ENCODE measurements at places on chromosomes 13 and 19.

DNA sequence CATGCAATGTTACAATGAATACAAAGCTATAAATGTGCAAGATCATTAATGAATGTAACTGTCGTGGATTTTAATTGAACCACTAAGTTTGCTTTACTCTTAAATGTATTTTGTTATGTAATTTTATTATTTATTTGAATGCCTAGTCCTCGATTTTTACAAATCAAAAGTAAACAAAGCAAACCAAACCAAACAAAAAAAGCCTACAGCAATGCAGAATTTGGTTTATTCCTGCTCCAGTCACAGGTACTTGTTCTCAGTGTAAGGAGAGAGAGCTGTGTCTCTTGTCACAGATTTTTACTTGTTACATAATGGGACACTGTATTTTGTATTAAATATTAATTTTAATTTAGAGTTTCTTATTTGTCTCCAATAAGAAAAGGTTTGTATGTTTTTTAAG, 584.3 kb upstream of the SLITRK6 start:
- no peak for DNase-seq

DNA sequence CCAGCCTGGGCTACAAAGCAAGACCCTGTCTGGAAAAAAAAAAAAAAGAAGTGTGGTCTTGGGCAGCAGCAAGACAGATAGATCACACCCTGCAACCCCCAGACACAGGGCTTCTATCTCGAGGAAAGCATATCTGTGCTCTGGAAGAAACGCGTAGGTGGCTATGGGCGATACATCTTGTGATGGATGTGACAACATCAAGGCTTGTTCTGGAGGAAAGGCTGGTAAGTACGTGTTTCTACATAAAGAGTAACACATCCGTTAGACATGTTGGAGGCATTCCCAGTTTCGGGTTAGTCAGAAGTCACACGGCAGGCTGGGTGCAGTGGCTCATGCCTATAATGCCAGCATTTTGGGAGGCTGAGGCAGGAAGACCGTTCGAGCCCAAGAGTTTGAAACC, 6.6 kb upstream of the DHDH start:
- DNase-seq = no peak

DNA sequence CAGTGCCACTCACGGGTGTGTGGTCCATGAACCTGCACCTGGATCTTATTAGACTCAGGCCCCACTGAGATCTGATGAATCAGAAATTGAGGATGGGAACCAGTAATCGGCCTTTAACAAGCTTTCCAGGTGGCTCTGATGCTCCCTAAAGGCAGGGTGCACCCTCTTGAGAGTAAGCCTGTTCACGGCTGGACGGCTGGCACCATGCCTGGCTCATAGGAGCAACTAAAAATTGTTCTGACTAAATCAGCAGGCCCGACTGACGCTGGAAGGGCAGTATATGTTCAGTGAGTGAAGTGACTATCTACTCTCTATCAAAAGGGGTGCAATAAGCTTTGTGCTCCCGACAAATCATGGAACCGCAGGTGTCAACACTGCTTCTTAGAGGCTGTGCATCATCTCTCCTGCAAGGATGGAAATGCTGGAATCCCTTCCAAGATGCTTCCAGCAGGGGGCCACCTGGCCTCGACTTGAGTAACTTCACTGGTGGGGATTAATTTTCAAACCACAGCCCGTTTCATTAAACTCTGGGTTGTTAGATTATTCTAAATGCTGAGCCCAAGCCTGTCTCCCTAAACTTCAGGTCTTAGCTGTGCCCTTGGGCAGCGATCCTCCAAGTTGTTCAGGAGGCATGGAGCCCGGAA, 28.4 kb downstream of the TMTC4 start:
- no peak for DNase-seq

- DNase-seq = no peak
Measured at GRCh38 chr13:77832339-77833100, 86.1 kb downstream of the EDNRB start.

- DNase-seq = no peak
Measured at GRCh38 chr13:91882918-91883317, 484.5 kb downstream of the GPC5 start.

GRCh38 chr19:38635483-38636399, 11.7 kb upstream of the ACTN4 start:
- DNase-seq = no peak

DNA sequence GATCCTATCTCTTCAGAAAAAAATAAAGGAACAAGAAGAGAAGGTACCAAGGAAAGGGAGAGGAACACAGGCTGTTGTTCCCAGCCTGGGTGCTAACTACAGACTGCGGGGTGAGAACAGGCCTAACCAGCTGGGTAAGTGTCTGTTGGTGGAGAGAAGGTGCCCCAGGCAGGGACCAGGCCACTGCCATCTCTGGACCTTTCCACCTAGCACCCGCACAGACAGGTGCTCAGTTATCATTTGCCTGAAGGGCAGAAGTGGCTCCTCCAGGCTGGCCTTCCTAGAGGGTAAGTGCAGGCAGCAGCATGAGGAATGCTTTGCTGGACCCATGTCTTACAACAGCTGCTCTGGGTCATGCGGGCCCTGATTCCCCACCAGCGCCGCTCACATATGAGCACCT, 10.1 kb downstream of the DNMT1 start:
- no peak for DNase-seq

DNA sequence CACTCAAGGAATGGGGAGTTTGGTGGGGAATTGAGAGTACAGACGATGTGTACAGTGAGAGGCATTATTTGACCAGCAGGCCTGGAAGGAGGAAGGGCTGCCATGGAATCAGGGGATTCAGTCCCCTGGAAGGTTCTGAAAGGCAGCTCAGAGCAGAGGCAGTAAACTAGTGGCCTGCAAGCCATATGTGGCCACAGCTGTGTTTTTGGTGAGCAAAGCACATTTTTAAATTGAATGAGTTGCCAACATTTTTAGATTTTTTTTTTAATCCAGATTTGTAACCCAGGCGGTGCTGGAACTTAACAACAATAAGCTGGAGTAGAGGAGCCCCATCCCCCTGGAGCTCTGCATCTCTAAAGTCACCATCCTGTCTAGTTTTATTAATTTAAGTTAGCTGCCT, 95.3 kb upstream of the IPO5 start:
- no peak for DNase-seq

DNA sequence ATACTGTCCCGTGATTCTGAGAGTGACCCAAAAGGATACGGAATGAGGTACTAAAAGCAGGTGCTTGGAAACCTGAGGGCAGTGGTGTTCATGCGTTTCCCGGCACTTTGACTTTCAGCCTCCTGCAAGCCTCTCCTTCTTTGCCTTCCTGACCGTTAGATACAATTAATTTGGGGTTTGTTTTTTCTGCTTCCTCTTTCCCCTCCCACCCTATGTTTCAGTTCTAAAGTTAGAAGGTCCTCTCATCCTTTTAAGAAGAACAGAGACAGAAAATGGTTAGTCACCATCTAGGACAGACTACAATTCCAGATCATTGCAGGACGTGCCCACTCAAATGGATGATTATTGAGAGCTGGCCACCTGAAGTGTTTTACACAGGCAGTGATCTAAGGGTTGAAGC, 1.8 kb upstream of the LILRB4 start:
- no peak for DNase-seq

DNA sequence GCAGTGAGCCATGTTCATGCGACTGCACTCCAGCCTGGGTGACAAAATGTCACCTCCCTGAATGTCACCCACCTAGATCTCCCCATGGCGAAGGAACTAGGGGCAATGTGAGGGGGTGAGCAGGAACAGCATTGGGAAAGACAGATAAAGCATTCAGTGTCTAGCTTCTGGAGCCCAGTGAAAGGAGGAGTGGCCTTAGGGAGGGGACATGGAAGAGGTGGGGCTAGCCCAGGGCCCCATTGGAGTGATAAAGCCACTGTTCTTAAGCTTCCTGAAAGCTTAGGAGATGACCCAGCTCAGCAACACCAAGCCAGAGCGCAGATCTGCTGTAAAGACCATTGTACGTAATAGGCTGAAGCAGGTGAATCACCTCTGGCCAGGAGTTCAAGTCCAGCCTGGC, 13.0 kb upstream of the KCNN1 start:
- no peak for DNase-seq

DNA sequence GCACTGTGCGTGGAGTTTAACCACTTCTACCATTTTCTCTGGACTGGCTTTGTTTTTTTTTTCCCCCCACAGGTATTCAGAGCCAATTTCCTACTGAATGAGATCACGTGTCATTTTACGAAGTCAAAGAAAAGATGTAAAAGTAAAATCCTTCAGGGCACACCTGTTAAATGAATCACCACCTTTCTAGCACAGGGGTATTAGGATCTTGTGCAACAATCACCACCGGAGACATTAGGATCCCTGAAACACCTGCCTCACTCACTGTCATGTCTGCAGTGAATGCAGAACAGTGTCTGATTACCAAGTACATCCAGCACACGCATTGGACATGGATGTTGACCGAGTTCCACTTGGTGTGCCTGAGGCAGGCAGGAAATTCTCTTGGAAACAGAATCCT, 17.2 kb downstream of the BRD4 start:
- DNase-seq = no peak

DNA sequence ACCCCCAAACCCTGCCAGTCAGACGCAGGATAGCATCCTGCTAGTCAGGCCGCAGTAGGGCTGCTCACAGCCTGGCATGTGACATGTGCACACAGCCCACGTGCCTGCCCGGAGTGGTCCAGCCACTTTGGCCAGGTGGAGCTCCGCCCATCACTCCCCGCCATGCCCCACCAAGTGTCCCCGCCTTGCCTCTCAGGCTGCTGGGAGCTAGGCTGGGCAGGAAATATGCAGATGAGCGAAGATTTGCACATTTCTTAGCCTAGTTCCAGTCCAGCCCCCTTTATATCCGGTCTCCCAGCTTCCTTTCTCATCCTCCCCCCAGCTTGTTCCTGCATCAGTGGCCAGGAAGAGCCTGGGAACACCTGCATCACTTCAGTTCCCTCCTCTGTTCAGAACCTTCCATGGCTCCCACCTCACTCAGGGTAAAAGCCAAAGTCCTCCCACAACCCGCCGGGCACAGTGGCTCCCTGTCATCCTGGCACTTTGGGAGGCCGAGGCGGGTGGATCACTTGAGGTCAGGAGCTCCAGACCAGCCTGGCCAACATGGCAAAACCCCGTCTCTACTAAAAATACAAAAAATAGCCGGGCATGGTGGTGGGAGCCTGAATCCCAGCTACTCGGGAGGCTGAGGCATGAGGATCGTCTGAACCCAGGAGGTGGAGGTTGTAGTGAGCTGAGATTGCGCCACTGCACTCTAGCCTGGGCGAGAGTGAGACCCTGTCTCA, 2.3 kb upstream of the DOCK6 start:
- no peak for DNase-seq

- DNase-seq = no peak
Measured at GRCh38 chr13:39451860-39452301, 151.1 kb downstream of the LHFPL6 start.

DNA sequence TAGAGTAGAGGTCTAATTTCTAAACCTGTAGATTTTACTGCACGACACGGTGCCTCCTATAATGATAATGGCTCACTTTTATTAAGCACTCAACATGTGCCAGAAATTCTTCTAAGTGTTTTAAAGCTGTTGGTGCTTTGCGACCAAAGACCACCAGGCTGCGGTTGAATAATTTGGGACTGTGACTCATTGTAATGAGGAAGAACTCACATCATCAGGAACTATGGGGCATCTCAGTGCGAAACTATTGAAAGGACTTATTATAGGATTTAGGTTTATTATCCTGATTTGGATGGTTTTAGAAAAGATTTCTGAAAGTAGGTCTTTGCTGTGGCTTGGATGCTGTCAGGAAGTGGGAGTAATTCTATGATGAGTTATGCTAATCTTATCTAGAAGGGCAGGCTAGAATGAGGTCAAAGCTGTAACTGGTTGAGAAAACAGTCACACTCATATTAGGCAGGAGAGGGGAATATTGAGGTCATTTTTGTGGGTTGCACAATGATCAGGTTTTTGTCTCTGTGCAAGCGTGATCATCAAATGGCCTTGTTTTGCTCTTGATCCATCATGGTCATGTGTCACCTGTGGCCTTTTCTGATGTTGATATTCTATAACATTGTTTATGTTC, 266.8 kb downstream of the PCDH20 start:
- DNase-seq = no peak

DNA sequence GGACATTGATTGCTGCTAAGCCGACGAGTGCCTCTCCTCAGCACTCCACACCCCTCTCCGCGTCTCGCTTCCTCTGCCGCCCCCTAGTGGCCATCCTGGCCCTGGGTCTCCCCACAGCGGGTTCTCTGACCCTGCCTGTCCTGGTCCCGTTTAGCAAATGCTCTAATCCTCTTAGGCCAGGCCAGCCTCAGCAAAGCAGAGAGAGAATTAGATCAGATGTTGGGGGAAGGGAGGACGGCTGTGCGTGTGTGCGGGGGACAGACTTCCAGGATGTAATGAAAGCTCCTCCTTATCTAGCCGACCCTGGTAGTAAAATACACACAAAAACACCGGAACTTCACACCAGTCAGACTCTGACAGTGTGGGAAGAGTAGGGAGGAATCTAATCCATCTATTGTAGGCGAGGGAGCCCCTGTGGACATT, 4.5 kb downstream of the TPRX2 start:
- peak; percentile 68 for DNase-seq

DNA sequence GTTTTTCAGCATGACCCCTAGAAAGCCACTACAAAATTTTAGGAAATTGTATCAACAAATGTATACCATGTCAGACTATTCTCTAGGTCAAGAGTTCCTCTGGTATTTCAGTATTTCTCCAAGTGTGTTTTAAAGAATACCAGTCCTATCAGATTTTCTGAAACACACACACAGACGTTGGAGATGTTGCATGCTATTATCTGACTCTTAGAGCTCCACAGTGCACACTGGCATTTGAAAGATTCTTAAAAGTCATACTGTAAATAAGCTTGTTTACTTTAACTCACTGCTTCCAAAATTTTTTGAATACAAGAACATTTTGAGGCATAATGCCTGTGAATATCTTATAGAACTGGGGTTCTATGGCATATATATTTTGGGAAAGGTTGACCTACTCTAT, 33.8 kb upstream of the VWA8 start:
- no peak for DNase-seq

DNA sequence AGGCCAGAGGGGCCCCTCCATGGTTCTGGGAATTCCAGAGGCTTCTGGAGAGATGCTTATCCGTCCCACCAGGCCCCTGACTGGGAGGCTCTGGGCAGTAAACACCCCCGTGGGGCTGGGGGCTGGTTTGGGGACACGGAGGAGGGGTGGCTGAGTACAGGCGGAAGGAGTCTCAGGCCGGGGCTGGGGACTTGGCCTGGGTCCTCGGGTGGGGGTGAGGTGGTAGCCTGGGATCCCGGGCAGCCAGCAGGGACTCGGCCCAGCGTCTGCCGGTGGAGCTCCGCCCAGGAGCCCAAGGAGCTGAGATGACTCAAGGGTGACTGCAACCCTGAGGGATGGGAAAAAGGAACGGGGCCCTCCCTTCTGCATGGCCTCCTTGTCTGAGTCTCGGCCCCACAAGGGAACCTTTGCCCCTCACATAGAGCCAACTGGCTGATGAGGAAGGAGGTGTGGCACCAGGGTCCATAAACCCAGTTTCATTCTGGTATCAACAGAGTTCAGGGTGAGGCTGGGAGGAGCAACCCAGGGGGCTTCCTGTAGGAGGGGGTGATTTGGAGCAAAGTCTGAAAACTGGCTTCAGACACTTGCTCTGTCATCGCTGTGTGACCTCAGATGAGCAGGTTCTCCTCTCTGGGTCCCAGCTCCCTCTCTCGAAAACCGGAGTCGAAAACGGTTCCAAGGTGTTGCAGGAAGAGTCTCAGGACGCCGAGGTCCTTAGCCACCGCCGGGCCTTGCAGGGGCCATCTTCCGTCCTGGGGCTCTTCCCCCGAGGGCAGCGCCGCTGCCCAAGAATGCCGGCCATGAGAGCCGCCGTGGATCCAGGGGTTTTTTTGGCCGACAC, 809 bp downstream of the MISP start:
- no peak for DNase-seq

GRCh38 chr19:58518256-58519086, 1.1 kb downstream of the ZBTB45 start:
- DNase-seq = no peak
